ENCODE measurements at places on chromosomes 6 and 20.

DNA sequence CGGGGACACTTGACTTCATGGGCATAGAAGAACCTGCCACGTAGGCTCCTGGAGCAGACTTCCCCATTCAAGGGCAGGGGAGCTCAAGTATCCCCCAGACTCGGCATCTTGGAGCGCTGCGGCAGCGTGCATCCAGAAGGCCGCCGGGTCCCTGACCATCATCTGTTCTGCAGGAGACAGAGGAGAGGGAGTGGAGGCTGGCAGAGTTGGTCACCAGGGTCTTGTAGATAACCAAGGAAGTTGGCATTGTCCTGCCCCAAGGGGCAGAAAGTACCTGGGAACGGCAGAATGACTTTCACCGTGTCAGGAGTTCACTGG lies 82.8 kb downstream of the TCP11 start:
- no peak for DNase-seq

DNA sequence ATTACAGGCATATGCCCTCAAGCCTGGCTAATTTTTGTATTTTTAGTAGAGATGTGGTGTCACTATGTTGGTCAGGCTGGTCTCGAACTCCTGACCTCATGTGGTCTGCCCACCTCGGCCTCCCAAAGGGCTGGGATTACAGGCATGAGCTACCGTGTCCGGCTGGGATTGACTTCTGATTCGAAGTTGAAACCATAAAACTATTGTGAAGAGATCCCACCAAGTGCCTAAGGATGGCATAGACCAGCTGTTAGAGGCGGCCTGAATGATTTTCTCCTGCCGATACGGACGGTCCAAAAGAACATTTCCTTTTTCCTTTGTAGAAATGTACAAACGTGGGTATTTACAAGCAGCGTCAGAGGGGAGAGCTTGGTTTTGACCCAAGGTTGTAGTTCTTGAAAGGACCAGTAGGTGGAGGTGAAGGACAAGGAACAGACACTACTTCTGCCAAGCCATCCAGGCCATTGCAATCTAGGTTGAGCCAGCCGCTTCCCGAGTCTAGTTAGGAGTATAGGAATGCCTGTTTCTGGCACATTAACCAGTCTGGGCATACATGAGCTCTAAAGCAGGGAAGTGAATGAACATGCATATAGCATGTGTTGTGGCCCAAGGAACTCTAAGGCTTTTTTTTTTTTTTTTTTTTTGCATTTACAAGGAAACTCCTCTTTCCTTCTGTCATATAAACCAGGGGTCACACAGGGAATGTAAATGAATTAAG lies 29.0 kb downstream of the MOCS3 start:
- peak; percentile 44 for DNase-seq

DNA sequence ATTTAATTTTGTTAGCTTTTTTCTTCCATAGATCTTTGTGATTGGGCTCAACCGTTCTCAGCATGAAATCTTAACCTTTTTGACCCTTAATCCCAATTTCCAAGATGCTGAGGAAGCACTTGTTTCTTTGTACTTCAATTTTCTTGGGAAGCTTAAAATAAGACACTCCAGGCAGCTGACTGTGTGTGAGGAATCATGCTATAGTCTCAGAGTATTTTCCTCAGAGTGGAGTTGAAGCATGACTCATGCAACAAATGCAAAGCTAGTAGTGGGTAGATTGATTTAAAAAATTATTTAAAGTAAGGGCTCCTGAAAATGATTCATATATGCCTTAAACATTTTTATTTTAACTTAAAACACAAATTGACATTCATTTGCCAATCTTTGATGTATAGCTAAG lies 168.7 kb downstream of the BTBD3 start:
- no peak for DNase-seq

GRCh38 chr6:17352302-17352701 lies 41.1 kb upstream of the CAP2 start:
- no peak for DNase-seq

- no peak for DNase-seq
These were observed 93.7 kb downstream of the GCLC start for GRCh38 chr6:53451165-53451564.

DNA sequence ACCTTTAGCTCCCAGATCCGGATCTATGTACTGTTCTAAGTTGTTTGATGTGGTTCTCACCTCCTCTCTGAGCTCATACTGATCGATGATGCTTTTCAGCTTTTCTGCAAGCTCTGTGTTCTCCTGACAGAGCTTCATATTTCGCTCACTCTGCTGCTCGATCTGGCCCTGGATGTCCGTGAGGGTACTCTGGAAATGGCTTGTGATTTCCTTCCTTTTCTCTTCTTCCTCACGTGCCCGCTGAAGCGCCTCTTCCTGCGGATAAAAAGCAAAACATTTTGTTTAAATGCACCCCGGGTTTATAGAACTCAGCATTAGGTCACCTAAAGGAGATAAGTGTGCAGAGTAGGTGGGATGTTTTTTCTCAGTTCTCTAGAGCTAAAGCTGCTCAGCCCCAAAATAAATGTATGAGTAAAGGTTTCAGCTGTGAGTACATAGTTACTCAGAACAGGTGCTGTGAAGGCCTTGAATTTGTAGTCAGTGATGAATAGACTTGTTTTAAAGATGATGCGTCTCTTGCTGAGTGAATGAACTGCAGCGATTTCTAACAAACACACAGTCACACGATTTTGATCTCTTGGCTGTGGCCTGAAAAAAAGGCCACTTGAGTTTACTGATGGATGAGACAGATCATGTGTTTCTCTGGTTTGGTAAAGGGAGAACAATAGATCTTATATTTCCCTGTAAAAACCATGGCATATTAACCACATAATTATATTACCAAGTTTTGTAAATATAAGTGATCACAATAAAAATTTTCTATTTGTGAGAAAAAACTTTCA lies 29.1 kb downstream of the TXLNB start:
- peak; percentile 29 for DNase-seq

DNA sequence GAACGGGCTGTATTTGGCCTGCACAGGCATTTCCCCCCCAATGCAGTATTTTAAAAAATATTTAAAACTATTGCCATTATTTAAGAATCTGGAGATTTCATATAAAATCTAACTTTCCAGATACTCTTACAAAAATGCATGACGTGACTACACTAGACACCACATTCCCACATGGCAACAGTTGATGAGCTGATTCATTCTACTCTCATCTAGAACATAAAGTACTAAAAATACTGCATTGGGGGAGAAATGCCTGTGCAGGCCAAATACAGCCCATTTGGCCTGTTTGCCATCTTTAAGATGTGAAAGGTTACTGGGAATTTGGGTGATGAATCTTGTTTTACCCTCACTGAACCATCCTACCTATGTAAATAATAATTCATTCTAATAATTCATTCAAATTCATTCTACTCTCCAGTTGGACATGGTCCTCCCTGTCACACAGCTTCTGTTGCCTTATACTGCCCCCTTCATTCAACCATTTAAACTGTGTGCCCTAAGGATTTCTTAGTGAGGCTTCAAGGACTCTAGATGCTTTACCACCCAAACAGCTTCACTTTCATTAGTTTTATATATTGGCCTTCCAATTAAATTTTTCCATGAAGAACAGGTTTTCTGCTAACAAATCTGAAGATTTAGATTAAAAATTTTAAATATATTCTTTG lies 6.9 kb upstream of the ZSCAN16 start:
- DNase-seq: no peak

DNA sequence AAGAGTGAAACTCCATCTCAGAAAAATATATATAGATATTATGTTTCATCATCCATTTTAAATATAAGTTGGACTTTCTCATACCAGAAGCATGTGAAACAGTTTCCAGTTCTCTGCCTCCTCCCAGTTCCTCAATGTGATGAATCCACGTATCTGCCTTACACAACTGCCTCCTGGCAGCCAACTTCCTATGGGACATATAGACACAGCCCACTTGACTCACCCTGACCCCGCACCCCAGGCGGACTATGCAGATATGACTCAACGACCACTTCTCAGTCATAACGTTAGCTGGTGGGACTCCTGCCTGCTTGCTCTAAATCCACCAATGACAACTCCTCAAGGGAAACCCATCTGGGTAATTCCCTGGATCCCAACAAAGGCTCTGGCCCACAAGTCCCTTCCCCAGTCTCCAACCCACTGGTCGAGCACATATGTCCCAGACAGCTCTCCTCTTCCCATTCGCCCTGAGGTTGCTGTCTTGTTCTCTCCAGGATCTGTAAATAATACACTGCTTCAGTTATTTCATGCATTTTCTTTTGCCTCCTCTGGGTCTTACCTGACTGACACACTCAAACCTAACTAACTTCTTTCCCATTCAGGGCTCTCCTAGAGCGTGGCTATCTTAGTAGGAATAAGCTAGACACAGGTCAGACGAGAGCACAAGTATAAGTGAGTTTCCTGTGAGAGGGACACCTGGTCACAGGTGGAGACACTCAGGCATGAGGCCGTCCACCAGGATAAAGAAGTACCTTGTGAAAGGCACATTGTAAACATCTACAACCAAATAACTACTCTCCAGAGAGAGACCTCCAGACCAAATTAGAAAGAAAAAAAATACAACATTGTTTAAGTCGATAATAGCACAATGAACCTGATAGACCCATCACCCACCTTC lies 548.5 kb downstream of the CD83 start:
- DNase-seq: peak; percentile 65

- no peak for DNase-seq
These were observed 1.8 kb downstream of the PTPRK start for GRCh38 chr6:128518434-128519131.

DNA sequence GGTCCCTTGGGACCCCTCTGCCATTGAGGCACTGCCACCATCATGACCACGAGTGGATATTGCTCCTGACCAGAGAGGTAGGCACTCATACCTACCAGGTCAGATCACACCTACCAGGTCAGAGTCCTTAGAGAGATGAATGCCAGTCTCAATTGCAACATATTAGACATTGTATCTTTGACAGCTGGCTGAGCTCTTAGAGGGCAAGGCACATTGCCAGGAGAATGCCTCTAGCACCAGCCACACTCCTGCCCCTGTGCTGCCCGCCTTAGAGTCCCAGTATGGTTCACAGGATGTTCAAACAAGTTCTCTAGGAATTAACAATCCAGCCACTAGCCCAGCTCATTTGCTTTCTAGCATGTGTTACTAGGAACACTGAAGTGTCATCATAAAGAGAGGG lies 65.9 kb downstream of the TMEM244 start:
- DNase-seq: no peak

DNA sequence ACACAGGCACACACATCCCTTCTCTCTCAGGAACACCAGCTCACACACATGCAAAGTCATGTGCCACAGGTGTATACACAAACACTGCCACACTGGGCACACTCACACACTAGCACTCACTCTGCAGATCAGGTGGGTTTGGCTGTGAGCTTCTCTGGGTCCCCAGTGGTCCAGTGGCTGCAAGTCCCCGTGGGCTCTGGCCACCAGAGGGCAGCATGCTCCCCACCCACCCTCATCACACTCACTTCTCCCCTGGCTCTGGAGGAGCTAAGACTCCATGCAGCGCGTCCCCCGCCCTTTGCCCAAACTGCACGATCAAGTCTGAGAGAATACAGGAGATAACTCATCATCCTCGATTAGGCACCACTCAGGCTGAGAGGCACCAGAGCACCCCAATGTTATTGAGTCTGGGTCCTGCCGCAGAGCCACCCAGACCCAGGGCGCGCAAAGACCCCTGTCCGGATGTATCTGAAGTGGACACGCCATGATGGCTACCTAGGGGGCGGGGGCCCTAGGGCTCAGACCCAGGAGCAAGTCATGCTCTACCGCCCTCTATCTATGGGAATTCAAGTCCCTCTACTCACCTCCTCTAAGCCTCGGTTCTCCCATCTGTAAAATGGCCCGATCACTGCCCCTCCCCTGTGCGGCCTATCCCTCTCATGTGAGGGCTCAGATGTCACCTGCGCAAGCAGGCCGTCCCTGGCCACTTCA lies 90.5 kb downstream of the GRM4 start:
- DNase-seq: peak; percentile 76

DNA sequence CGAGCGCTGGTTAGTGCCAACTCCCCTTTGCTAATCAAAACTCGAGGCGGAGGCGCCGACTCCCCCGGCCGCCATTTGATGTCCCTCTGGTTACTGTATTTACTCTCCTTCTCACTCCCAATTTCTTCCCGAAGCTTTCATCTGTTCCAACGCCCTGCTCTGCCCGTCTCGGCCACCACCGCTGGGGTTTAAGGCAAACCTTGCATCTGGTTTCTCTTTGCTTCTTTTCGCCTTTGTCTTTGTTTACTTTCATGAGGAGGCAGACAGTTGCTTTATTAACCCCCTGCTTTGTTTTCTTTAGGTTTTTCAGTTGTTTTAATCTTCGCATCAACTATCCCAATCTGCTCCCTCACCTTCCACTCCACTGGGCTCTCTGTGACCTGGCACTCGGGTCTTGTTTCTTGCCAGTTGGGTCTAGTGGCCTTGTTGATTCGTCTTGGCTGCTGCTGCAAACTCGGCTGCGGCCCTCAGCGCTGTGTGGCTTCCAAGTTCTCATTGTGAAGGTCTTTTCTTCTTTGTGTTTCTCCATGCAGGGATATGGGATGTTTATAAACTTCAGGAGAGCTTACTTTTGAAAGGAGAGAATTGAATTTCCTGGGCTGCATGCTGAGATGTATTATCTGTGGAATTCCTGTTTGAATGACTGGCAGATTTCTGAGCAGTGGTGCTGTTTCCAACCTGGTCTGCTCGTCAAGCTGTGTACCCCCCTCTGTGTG lies 155.1 kb downstream of the CDC5L start:
- no peak for DNase-seq

DNA sequence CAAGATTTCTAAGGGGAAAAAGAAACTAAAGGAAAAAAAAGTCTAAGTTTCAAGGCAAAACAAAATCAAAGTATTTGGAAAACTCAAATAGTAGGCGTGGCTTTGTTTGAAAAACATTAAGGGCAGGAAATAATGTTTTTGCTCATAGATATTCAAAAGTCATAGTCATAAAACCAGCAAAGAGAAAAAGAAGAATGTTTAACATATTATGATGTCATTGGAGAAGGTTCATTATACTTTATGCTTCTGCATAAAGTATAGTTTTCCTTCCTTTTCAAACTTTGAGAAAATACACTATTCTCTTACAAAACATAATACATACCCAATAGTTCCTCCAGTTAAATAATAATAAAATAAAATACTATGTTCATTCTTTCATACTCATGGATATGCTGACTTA lies 13.7 kb downstream of the USP49 start:
- DNase-seq: no peak

- DNase-seq: no peak
These were observed 10.8 kb downstream of the KIAA1755 start for GRCh38 chr20:38249536-38250310.

DNA sequence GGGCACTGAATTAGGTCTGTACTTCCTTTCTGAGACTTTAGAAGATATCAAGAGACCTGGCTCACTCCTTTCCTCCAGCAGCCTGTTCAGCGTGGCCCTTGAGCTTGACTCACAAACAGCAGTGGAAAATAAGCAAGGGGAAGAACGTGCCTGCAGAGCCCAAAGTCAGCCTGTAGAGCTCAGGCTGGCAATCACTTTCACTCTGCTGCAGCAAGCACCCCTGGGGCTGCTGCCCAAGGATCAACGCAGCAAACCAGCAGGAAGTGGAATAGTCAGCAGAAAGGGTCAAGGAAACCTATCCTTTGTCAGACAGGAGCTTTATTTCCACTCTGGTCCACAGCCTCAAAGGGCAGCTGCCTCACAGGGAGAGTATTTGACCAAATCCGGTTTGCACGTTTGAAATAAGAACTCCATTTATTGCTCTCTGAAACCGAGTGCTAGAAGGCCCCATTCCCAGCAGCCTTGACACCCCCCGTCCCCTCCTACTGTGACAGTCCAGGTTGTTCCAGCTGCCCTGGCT lies 77.4 kb downstream of the PRDM1 start:
- peak; percentile 61 for DNase-seq

Data from activated CD4-positive, alpha-beta T cell treated with anti-CD3 and anti-CD28 coated beads, Interleukin-2, amount 50 U/mL, for 48 hours (primary cell).